Left cardiac atrium (tissue), 4 donors: ENCODE measurements at places on chromosomes 5 and 9.

DNA sequence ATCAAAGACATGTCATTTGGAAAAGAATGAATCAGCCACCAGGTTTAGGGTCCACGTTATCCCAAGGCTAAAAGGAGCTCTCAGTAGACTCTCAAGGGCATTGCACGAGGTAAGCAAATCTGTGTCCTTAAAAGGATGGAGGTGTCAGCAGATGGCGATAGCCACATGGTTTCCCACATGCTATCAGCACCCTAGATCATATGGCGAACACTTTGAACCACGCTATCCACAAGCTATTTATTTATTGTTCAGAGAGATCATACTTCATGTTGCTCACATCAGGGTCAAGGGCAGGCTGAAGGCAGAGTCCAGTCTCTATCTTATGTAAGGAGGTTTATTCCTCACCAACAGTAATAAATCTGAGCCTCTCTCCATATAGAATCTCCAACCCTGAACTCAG is 43.7 kb downstream of the CDH6 start:
- DNase-seq = no peak

DNA sequence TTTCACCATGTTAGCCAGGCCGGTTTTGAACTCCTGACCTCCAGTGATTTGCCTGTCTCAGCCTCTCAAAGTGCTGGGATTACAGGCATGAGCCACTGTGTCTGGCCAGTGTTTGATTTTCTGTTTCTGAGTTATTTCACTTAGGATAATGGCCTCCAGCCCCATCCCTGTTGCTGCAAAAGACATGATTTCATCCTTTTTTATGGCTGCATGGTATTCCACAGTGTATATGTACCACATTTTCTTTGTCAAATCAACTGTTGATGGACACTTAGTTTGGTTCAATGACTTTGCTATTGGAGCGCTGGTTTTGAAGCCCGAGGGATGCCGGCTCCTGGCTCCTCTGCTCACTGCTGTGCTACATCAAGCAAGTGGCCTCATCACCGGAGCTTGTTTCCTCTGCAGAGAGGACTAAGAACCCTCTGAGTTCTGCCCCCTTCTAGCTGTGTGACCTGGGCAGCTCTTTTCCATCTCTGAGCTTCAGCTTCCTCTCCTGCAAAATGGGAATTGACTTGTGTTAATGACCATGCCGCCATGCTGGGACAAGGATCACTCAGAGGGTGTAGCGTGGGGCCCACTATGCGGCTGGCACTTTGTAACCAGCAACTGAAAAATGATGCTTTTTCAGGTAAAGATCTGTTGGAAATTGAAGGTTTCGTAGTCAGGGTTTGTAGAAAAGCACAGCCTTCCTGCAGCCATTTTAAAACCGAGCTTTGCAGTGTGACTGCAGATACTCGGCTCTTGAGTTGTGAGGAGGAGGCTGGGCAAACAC is 4.6 kb upstream of the NEURL1B start:
- DNase-seq = no peak

DNA sequence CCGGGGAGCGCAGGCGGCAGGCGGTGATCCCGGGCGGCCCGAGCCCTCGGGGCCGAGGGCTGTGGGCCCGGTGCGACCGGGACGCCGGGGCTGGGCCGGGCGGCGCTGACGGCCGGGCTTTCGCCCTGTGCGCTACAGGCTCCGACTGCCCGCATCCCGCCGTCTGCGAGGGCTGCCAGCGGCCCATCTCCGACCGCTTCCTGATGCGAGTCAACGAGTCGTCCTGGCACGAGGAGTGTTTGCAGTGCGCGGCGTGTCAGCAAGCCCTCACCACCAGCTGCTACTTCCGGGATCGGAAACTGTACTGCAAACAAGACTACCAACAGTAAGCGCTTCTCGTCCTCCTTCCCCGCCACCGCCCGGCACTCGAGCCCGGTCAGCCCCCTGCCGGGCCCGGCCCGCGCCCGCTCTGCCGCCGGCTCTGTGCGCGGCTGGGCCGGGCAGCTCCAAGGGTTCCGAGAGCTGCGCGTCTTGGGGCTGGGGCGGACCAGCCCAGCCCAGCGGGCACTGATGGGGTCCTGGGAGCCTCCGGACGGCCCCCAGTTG is 1.6 kb downstream of the LMX1B start:
- DNase-seq = peak; percentile 66

DNA sequence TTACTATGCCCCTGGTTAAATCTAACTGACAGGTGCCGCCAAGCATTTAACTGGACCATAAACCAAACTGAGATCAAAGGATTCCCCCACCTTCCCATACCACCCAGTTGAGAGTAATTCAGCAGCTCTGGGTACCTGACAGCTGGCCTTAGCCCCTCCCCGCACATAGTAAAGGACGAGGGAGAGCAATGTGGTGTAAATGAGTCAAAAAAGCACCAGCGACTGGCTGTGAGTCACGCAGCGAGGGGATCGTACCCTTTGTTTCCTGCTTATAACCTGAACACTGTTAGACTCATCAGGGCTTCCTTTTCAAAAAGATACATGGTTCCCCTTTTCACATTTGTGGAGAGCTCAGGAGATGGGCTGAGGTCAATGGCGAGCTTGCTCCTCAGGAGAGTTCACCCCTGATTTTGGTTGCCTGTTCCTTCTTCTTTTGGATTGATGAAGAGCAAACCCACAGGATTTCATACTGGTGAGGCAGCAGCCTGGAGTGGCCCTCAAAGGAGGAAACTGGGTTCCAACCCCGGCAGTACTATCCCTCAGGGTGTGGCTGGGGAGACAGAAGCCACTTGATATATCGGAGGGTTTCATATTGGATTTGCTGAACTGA is 71.5 kb downstream of the ANKRD33B start:
- DNase-seq = no peak

- no peak for DNase-seq
These were observed 1.1 kb upstream of the GRPEL2 start for GRCh38 chr5:149344151-149344550.

DNA sequence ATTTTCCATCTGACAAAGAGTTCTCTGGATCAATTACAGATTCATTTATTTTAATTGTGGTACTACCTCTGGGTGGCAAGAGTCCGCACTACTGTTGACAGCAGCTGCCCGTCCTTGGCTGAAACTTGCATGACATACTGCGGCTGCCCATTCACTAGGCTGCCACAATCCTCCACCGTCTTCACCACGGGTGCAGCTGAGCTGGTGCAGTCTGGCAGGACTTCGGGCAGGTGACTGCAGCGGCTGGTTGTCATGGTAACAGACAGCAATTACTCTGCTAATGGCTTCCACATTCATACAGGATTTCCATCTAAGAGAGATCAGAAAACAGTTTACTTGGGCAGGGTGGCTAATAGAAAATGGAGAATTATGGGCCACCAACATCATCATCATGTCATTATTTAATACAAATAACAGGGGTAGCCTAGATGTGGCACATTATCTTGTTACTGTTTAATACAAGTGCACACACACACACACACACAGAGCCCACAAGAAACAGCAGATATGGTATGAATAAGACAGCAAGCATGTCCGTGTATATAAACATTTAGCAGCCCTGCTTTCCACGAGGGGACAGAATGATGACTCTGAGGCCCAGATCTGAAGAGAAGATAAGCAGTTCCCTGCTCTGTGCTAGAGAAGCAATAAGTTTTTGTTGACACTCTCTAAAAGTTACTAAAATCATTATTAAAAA is 112.3 kb downstream of the MARCHF3 start:
- DNase-seq = no peak

GRCh38 chr9:95516221-95516733 is 494 bp downstream of the PTCH1 start:
- DNase-seq = no peak

- no peak for DNase-seq
These were observed 162.0 kb downstream of the SMARCA2 start for GRCh38 chr9:2177121-2177520.

GRCh38 chr5:135230251-135230925 is 168.6 kb downstream of the MACROH2A1 start:
- peak; percentile 72 for DNase-seq

DNA sequence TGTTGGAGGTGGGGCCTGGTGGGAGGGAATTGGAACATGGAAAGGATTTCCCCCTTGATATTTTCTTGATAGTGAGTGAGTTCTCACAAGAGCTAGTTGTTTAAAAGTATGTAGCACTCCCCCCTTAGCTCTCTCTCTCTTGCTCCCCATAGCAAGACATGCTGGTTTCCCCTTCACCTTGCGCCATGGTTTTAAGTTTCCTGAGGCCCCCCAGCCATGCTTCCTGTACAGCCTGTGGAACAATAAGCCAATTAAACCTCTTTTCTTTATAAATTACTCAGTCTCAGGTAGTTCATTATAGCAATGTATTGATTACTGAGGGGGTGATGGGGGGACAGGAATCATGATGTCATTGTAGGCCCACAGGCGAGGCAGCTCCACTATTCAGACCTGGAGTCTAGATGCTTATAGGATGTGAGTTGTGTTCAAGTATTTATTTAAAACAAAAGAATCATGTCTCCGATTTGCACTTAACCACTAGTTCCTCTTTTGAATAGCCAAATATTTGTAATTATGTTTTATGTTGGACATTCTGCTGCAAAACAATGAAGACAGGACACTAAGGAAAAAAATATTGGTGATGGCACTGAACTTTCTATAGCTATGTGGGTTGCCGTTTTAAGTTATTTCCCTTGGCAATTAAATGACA is 156.6 kb downstream of the TMEM38B start:
- DNase-seq = no peak

DNA sequence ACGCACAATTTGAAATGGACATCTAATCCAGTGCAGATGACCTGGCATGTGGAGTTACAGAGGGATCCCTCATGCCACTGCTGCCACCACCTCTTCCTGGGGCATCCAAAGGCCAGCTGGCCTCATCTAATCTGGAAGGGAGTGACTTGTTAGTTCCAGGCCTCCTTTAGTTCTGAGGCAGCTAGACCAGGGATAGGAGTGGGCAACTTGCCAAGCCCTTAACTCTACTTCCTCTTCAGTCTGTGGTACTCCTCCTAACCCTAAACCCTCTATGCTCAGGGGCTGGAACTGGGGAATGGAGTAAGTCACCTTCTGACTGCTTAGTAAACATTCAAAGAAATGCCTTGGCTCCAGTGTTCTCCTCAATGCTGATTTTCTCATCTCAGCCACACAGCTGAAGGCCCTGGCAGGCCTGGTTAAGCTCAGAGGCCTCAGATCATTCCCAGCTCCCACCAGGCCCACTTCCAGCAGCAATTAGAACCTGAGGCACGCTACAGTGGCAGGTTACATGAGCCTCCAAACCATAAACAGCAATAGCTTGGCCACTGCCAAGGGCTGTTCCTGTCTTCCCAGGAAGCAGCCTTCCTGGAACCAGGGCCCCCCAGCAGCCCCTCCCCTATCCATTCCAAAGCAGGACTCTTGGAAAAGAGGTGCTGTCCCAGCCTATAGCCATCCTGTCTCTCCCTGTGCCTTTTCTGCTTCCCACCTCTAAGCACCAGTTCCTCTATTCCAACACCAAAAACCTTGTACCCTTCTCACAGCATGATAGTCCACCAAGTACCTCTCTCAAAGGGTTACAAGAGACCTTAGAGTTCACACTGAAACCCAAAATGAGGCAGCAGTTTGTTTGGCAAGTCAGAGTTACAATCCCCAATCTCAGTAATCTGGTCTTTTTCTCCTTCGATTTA is 2.0 kb downstream of the EIF4EBP3 start:
- DNase-seq = peak; percentile 62

GRCh38 chr9:5178126-5178805 is 7.2 kb downstream of the INSL6 start:
- DNase-seq = no peak

DNA sequence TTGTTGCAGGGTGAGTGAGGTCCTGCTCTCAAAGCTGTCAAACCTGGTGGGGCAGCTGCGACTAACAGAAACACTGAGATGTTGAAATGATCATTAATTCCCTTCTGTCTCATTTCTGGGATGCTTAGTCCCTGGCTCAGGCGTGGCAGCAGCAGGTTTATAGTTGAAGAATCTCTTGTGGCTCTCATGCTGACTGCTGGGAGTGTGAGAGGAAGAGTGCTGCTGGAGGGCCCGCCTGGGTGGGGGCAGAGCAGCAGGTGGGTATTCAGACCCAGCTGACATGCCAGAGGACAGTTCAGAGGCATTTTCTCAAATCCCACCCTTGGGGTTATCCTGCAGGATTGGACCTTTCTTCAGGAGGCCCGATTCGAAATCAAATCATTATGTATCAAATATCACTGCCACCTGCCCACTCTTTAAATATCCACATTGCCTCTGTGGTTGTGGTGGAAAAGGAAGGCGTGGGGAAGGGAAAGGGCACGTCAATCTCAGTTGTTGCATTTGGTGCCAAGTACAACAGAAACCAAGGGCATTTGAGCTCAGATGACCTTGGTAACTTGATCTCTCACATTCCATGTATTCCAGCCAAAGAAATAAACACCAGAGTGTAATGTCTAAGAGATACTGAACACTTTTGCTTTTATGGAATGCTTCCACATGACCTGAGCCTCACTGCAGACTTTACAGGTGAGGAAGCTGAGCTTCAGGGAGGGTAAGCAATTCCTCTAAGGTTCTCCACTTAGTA is 224.3 kb downstream of the AOPEP start:
- DNase-seq = no peak

DNA sequence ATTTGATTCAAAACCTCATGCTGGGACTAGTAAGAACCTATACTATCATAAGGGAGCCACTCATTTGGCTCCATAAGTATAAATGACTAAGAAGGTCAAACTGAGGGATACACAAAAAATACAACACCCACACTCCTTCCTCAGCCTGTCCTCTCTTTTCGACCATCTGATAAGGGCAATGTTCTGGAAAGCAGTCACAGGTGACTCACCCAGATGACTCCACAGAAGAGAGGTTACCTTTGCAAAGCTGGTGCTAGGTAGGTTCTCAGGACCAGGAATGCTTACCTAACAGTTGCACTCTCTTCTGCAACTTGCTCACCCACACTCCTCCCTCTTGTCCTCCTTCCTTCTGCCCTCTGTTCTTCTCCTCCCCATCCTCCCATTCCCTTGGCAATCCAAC is 32.9 kb downstream of the LHFPL2 start:
- no peak for DNase-seq

DNA sequence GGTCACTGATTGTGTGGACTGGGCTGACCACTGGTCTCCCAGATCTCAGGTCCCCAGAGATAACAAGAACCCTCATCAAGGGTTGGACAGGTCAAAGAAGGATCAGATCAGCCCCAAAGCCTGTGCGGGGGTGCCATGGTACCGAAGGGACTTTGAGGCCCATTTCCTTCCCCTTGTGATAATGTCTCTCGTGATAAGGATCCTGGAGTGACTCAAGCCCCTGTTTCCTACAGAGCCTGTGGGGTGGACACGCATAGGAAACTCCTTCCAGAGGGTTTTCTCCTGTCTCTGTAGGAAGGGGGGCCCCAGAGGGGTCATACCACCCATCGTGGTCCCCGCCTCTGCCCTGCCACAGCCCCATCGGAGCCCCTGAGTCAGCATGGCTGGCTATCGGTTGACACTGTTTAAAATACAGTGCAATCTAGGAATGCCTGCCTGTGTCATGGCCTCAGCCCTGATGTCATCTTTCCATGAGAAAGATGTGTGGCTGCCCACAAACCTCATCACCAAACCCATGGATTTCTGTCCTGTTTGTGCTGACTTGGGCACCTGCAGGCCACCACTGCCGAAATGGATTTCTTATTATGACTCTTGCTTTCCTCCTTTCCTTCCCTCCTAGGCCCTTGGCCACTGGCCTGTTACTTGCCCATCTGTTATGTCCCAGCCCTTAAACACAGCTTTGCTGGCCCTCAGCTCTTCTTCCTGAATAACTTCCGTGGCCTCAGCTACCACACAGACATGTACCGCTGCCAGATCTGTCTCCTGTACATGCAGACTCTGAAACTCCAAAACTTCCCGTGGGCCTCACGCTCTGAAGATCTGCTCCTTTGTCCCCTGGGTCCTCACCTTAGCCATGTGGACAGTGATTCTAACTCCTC is 2.9 kb upstream of the CSF2 start:
- DNase-seq = no peak

- DNase-seq = no peak
These were observed 13.2 kb upstream of the NR4A3 start for GRCh38 chr9:99808454-99808853.

- no peak for DNase-seq
These were observed 254.4 kb downstream of the FAM114A2 start for GRCh38 chr5:153784277-153784676.
